ENCODE measurements at places on chromosomes 3 and 15. TPM values are rescaled to one million over a fixed set of nuclear protein-coding genes. Genes with fewer than 3 reads are reported as not detected.

GRCh38 chr3:29195056-29195455, 85.8 kb upstream of the RBMS3 start:
- DNase-seq = no peak
- no peaks in the 10 kb centered on the region for H3K36me3 ChIP-seq
- no peaks in the 10 kb centered on the region for H3K4me1 ChIP-seq
- H3K27ac ChIP-seq = no peak overlapping the region
- H3K27me3 ChIP-seq = no peaks in the 10 kb centered on the region
- H3K4me3 ChIP-seq = no peak overlapping the region

GRCh38 chr3:4983739-4984510, 4.7 kb downstream of the BHLHE40 start:
- peak overlapping the region; percentile 81 for H3K27ac ChIP-seq
- DNase-seq = peak; percentile 68
- peaks cover 60% of the 10 kb centered on the region for H3K4me1 ChIP-seq
- H3K4me3 ChIP-seq = peak overlapping the region; percentile 47

DNA sequence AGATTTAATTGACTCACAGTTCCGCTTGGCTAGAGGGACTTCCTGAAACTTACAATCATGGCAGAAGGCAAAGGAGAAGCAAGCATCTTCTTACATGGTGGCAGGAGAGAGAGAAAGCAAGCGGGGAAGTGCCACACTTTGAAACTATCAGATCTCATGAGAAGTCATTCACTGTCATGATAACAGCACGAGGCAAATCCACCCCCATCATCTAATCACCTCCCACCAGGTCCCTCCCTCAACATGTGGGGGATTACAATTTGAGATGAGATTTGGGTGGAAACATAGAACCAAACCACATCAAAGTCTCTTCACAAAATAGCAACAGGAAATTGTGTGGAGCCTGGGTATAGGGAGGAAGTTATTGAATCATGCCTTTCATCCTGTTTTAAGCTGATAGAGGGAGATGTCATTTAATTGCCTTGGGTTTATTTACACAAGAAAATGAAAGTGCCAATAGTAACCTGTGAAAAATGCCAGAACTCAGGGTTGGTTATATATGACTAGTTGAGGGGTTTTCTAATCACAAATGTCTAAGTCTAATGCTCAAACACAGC, 624.8 kb upstream of the LMCD1 start:
- no peaks in the 10 kb centered on the region for H3K27me3 ChIP-seq
- peaks cover 22% of the 10 kb centered on the region for H3K4me1 ChIP-seq
- no peak overlapping the region for H3K4me3 ChIP-seq
- no peaks in the 10 kb centered on the region for H3K36me3 ChIP-seq
- H3K27ac ChIP-seq = no peak overlapping the region

DNA sequence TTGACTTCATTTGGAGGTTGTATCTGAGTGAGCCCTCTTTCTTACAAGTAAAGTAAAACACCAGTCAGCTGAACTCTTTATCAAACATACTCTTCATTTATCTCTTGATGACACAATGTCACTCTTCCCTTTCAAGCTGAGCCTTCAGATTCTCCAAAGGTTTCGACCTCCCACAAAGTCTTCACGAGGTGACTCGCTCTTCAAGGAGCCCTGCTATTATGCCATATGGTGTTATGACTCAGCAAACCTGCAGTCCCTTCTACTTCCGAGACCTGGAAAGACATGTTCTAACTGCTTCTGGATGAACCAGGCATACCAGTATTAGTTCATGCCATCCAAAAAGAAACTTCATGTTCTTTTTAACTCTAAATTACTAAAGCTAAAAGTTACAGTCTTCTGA, 23.1 kb downstream of the AADAC start:
- no peak overlapping the region for H3K4me3 ChIP-seq
- no peaks in the 10 kb centered on the region for H3K27me3 ChIP-seq
- no peak for DNase-seq
- H3K36me3 ChIP-seq = no peaks in the 10 kb centered on the region
- no peaks in the 10 kb centered on the region for H3K4me1 ChIP-seq
- H3K27ac ChIP-seq = no peak overlapping the region

DNA sequence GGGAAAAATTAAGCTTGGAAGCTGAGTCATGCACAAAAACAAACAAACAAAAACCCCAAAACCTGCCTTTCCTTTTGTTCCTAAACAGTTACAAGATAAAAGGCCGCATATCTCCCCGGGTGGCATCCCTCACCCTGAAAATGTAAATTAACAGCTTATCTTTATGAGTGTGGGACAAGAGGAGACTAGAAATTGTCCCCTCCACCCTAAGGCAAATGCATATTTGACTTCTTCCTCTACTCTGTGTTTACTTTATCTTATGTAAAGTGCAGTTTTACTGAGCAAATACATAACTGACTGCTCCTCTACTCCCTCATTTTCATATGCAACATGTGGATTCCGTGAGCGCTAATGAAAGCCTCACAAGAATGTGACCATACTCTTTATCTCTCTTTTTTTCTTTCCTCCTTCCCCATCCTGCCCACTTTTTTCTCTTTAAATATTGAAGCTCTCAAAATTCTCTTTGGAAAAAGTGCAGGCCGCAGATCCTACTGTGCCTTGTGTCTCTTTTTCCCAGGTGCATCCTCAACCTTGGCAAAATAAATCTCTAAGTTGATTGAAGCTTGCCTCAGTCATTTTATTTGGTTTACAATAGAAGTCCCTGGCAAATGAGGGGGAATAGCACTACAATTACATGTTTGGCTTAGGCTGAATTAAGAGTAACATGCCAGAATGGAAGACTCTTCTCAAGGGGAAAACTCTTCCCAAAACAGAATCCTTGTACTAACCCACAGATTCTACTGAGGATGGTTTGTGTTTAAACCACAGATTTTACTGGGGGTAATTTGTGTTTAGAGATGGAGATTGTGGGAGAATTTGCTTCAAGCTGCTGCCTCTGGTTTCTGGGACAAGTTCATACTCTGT, 72.7 kb upstream of the WDR72 start:
- no peak for DNase-seq
- H3K4me1 ChIP-seq = no peaks in the 10 kb centered on the region

- DNase-seq = no peak
- peaks cover 65% of the 10 kb centered on the region for H3K27me3 ChIP-seq
- no peak overlapping the region for H3K4me3 ChIP-seq
- no peaks in the 10 kb centered on the region for H3K36me3 ChIP-seq
- no peaks in the 10 kb centered on the region for H3K4me1 ChIP-seq
Observed at GRCh38 chr15:96345560-96346399, 15.3 kb downstream of the NR2F2 start.

- DNase-seq = no peak
- no peaks in the 10 kb centered on the region for H3K4me1 ChIP-seq
- H3K27me3 ChIP-seq = no peaks in the 10 kb centered on the region
- H3K36me3 ChIP-seq = no peaks in the 10 kb centered on the region
- no peak overlapping the region for H3K27ac ChIP-seq
Observed at GRCh38 chr3:73114711-73115110, 53.3 kb downstream of the EBLN2 start.

DNA sequence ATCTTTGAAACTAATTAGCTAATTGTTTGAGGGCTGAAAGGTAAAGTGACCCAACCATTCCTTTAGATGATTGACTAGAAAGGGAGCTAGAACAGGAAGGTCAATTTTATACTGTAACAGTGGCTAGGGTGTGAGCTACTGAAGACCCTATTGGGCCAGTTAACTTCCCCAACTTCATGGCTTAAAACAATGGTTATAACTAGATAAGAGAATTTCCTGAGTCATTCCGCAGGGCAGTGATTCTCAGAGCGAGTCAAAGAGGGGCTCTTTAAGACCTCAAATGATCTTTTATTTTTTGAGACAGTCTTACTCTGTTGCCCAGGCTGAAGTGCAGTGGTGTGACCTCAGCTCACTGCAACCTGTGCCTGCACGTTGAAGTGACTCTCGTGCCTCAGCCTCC, 33.7 kb upstream of the TTBK2 start:
- H3K27me3 ChIP-seq = no peaks in the 10 kb centered on the region
- H3K36me3 ChIP-seq = peaks cover 11% of the 10 kb centered on the region
- H3K4me3 ChIP-seq = no peak overlapping the region
- DNase-seq = no peak
- H3K4me1 ChIP-seq = no peaks in the 10 kb centered on the region

The IGSF10 gene
- total RNA-seq = not detected

All from CD8-positive, alpha-beta memory T cell (primary cell).